ENCODE measurements at places on chromosomes 12 and 14.

DNA sequence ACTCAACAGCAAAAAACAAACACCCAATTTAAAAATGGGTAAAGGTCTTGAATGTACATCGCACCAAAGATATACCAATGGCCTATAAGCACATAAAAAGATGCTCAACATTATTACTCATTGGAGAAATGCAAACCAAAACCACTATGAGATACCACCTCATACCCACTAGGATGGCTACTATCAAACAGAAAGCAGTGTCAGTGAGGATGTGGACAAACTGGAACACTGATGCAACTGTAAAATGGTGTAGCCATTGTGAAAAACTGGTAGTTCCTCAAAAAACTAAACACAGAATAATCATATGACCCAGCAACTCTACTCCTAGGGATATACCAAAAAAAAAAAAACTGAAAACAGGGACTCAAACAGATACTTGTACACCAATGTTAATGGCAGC is 49.3 kb downstream of the CDK17 start:
- no peak for DNase-seq

- no peak for DNase-seq
These were observed 148.2 kb downstream of the KIF21A start for GRCh38 chr12:39294715-39295114.

- DNase-seq, result peak; percentile 17
These were observed 1.3 kb upstream of the ARHGAP5 start for GRCh38 chr14:32075672-32076277.

DNA sequence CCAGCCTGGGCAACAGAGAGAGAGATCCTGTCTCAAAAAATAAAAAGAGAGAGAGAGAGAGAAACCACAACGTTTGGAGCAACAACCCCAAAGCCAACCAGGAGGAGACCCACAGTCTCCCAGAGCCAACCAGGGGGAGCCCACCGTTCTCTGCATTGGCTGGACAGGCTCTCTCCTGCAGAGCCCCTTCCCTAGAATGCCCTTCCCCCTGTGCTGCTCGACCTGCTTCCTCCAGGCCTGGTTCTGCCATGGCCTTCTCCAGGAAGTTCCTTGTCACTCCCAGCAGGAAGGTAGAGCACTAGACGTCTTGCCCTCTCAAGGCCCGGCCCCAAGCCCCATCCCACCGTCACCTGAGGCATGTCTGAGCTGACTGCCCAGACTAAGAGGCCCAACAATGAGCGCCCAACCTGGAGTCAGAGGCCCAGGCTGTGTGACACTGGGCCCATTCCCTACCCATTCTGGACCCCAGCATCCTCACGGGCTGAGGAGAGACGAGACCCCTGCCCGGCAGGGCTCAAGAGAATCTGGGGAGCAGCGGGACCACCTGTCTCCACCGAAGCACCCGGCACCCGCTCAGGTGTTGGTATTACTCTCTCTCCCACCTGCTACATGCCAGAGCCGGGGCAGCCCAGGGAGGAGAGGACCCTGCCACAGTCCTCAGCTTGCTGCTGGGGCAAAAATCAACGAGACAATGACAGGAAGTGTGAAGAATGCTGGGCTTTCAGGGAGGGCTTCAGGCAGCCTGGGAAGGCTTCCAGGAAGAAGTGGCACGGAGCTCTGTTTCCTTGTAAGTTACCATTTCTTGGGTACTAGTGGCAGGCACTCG is 61.2 kb downstream of the DIO3 start:
- DNase-seq, result no peak

DNA sequence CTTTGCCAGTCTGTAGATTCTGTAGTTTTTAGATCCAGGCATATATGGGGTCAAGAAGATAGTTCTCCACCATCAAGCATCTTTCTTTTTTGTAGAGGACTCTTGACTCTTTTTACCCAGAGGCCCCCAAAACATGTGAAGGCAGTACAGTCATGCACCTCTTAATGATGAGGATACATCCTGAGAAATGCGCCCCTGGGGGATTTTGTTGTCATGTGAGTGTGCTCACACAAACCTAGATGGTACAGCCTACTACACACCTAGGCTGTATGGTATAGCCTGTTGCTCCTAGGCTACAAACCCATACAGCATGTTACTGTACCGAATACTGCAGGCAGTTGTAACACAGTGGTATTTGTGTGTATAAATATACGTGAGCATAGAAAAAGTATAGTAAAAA is 23.0 kb downstream of the EVL start:
- DNase-seq, result no peak

DNA sequence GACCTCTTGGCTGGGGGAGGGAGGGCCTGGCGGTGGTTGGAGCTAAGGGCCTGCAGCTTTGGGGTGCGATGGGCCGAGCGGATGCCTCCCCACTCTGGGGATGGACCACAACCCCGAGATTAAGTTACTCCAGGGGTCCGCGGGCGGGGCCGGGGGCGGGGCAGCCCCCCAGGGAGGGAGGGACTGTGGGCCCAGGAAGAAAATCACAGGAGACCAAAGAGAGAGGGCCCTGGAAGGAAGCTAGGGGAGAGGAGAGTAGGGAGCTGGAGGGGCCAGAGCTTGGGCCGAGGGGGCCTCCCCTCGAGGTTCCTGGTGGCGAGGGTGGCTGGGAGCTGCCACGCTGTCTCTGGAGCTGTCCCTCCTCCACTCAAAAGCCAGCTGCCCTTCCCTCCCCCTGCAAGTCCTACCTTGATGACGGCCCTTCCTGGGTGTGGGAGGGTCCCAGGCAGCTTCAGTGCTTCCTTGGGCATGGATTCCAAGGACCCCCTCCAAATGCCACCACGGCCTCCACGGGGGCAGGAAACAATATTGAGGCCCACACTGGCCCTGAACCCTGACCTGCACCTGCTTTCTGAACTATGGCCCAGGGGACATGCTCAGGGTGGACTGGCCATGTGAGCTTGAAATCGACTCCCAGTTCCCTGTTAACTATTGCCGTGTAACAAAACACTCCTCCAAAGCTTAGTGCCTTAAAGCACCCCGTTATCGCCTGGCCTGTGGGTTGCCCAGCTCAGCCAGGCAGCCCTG is 610 bp upstream of the NUDT14 start:
- DNase-seq, result no peak

GRCh38 chr14:60195179-60195810 is 30.1 kb upstream of the DHRS7 start:
- no peak for DNase-seq

DNA sequence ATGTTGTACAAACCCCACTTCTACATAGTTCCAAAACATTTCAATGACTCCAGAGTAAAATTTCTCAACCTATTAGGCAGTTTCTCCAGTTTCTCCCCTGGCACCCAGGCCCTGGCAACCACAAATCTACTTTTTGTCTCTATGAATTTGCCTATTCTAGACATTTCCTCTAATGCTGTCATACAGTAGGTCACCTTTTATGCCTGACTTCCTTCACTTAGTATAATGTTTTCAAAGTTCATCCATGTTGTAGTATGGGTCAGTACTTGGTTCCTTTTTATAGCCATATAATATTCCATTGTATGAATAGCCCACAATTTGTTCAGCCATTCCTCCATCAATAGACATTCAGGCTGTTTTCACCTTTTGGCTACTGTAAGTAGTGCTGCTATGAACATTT is 67.0 kb downstream of the SPRING1 start:
- DNase-seq, result no peak

GRCh38 chr14:73758392-73759182 is 44.4 kb upstream of the PNMA1 start:
- peak; percentile 44 for DNase-seq

GRCh38 chr12:49236423-49236822 is 28.5 kb upstream of the TUBA1C start:
- DNase-seq, result no peak

DNA sequence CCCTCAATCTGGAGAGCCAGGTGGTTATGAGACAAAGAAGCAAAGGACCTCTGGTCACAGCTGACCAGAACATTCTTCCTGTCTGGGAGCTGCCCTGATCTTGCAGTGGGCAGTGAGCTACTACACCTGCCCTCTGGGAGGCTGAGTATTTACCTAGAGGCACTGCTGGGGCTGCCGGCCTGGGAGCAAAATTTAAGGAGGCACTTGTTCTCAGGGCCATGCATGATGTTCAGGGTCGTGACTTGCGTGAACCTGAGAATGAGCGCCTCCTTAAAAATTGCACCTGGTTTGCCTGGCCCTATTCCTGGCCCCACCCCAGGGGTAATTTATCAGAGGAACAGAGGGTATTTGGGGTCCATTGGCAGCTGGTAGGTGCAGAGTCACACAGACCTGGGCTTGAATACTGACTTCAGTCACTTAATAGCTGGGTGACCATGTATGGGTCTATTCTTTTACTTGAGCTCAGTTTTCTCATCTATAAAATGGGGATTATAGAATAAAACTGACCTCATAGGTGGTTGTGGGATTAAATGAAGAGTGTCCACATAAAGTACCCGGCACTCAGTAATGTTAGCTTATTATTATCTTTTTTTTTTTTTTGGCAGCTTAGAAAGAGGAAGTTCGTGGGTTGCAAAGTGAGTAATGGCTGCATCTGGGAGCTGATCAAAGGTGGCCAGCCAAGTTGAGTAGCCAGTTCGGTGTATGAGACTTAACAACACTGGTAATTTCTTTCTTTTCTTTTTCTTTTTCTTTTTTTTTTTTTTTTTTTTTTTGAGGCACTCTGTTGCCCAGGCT is 107.4 kb upstream of the MED13L start:
- DNase-seq, result no peak

- DNase-seq, result no peak
These were observed 25.3 kb downstream of the MUCL1 start for GRCh38 chr12:54879579-54879978.

- DNase-seq, result no peak
These were observed 227.2 kb downstream of the MED13L start for GRCh38 chr12:116050275-116050674.

GRCh38 chr14:68627868-68628604 is 164.8 kb downstream of the ZFP36L1 start:
- no peak for DNase-seq

- no peak for DNase-seq
These were observed 26.6 kb downstream of the LIMA1 start for GRCh38 chr12:50256761-50257160.

- no peak for DNase-seq
These were observed 31.7 kb downstream of the NOS1 start for GRCh38 chr12:117329756-117330155.

GRCh38 chr12:89389755-89390661 is 37.7 kb upstream of the DUSP6 start:
- DNase-seq, result no peak

DNA sequence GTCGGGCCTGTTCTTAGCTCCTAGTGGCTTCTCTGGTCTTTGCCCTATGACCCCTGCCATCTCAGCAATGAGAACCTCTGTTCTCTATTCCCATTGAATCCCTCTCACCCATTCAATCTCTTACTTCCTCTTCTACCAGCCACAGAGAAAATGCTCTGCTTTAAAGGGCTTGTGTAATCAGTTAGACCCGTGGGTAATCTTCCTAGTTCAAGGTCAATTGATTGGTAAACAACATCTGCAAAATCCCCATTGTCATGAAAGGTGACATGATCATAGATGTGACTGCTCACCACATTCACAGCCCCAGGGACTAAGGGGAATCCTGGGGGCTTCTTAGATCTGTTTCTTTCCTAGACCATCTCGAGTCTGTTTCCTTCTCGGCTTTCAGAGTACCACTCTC is 7.2 kb upstream of the CCDC197 start:
- DNase-seq, result no peak

DNA sequence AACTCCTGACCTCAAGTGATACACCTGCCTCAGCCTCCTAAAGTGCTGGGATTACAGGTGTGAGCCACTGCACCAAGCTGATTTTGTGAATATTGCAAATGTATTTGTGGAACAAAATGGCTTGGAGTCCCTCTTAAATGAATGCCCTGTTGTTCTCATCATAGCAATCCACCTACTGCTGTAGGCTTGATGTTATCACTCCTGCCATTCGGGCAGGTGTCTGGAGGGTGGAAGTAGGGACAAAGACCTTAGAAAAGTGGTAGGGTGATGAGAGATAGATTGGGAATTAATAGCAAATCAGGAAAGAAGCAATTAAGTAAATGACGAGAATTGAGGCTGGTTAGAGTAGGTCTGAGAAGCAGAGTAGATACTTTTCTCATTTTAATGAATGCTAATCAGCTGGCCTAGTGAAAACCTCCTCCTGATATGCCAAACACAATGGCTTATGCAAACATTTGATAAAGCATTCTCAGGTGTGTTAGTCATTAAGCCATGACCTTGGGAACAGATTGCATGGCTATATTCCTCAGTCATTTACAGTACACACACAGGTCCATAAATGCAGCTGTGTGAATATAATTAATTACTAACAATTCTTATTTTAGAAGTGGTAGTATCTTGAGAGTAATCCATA is 60.5 kb upstream of the USP44 start:
- DNase-seq, result no peak

GRCh38 chr12:52870361-52871290 is 21.8 kb upstream of the KRT78 start:
- peak; percentile 47 for DNase-seq

DNA sequence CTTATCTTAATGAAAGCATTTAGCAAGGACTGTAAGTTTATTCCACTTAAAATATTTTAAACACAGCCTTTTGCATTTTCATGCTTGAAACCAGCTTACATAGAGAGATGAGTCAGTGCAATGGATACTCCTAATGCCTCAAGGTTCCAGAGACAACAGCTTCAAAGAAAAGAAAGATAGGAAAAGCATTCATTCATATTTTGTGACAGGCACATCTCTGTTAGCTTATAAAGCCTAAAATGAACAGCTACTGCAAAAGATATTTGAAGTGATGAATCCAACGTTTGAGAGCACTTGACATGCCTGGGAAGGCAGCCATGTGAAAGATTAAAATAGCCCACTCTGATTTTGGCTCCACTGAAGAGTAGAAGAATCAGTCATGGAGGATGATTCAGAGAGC is 814.5 kb downstream of the RPS29 start:
- no peak for DNase-seq

- no peak for DNase-seq
These were observed 121.6 kb downstream of the SRGAP1 start for GRCh38 chr12:63965936-63966605.

DNA sequence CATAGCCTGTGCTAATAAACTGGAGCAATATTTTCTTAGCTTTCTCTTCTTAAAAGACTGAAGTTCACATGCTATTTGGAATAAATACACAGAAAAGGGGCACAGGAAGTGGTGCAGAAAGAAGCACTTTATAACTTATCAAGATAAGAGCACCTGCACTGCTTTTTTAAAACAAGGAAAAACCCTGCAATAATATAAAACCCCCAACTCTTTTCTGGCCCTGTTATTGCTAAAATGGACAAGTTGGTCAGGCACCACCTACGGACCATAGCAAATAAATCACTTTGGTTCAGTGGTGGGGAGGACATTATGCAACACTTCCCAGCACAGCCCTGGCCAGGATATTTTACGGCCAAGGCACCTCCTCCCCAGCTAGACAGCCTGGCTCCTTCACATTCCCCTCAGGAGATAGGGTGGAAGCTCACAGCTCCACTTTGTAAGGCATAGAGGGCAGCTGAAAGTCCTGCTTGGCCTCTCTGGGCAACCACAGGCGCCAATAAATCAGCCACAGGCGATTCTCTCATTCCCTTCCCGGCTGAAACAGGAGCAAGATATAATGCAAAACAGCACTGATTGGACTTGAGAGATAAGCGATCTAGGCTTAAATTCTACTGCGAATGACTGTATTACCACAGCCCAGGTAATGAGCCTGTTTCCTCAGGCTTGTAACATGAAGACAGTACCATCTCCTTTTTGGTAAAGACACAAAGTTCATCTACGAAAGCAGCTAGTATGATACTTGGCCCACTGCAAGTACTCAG is 2.0 kb downstream of the ZBTB25 start:
- no peak for DNase-seq
